NCI-H524 (cell line): ENCODE measurements at places on chromosomes 3 and 15.

DNA sequence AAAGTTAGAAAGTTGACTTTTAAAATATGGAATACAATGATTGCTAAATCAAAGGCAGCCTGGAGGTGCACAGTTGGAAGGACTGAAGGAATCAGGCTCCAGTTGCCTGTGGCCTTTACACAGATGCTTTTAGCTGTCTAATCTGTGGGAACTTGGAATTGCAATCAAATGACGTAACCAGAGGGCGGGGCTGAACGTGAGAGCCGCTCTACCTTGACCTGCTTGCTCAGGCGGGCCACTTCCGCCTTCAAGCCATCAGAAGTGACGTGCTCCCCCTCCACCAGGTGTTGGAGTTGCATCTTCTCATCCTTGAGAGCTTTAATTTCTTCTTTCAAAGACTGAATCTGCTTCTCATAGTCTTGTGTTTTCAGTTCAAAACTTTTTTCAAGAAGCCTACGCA, 37.7 kb upstream of the GNB5 start:
- no peak for DNase-seq

GRCh38 chr3:9500108-9501050, 53.2 kb downstream of the LHFPL4 start:
- peak; percentile 29 for DNase-seq

DNA sequence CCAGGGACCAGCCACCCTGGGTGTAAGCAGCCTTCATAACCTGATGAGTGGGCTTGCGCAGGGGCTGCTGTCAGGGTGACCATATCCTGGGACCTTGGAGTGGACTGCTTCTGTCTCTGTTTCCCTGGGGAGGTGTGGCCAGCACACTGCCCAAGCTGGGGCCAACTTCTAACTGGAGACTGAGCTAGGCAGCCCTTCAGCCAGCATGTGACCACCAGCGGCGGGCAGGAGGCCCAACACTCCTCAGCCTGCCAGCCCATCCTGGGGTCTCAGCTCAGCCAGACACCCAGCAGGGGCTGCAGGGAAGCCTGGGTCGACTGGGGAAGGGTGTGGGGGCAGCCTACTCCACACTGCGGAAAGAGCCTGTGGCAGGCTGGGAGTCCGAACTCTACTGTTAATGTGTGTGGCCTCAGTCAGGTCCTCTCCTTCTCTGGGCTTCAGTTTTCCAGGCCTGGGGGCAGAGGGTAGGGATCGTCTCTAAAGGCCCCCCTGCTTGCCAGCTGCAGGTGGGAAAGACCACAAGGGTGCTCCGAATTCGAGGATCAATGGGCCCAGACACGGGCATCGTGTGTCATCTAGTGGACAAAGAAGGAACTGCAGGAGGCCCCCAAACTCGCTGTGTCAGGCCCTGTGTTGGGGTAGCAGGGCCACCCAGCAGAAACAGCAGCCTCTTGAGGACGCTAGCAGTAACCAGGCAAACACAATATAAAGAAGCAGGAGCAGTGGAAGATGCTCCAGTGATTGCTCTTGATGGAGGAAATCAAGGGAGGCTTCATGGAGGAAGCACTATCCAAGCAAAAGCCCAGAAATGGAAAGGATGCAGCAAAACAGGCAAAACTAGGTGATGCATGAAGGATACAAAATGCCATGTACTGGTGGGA, 2.0 kb upstream of the SEMA3G start:
- peak; percentile 65 for DNase-seq

DNA sequence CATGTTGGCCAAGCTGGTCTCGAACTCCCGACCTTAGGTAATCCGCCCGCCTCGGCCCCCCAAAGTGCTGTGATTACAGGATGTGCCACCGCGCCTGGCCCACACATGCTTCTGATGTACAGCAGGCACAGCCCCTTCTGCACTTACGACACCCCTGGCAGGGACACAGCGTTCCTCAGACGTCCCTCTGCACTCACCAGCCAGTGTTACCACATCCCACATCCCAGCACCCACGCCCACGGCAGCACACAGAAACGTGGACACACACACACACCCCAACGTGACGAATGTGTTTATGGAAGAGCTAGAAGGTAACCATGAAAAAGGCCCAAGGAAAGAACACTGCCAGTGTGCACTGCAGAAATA, 576 bp upstream of the RPAP1 start:
- no peak for DNase-seq

DNA sequence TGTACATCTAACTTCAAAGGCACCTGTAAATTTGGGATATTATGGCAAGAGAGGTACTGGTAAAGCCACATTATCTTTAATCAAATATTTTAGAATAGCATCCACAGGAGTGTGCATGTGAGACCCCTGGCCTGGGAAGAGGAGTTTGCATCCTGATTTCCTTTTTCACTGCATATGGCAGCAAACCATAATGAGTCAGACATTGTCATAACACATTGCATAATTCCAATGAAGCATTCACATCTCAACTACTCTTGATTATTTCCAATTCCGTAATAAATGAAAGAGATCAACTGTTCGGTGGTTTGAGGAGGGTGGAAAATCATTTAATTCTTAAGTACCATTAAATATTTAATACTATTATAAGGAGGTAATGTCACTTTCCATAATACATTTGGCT, 215.0 kb downstream of the MECOM start:
- DNase-seq = no peak

- DNase-seq = no peak
Observed at GRCh38 chr3:143140550-143140949, 21.0 kb downstream of the CHST2 start.

DNA sequence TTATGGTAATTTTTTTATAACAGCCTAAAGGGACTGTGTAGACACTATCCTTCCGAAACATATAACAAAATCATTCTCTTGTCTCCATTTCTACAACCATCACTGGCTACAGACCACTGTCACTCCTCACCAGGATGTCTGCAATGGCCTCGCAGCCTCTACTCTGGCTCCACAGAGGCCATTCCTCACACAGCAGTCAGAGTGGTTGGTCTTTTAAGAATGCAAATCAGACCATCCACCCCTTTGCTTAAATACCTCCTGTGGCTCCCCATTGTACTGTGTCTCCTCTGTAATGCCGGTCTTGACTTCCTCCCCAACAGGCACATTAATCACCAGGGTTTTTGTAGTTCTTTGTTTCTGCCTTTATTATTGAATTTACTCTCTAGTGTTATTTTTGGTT, 344.8 kb downstream of the ERC2 start:
- no peak for DNase-seq

GRCh38 chr3:174495928-174496327, 363.2 kb upstream of the NAALADL2 start:
- no peak for DNase-seq

DNA sequence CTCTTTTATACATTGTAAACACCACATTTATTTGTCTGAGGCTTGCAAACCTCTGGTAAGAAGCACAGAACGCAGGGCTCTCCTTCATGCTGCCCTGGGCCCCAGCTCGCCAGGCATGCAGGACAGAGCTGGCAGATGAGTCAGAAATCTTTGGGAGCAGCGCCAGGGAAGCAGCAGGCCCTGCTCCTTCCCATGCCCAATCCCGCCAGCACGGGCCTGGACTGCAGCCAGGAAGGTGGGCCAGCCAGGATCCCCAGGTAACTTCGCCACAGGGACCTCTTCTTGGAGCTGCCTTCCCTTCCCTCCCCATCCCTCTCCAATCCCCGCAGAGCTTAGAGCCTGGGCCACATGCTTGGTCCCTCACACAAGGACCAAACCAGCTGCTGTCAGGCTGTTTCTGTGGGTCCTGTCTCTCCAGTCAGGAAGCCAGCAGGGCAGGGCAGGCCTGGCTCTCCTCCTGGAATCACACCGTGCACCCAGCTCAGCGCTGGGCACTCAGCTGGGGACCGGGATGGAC, 8.8 kb downstream of the STOML1 start:
- no peak for DNase-seq
